ENCODE measurements at places on chromosomes 1 and 21.

- no peak for DNase-seq
These were observed 166.5 kb downstream of the TNR start for GRCh38 chr1:175576865-175577264.

DNA sequence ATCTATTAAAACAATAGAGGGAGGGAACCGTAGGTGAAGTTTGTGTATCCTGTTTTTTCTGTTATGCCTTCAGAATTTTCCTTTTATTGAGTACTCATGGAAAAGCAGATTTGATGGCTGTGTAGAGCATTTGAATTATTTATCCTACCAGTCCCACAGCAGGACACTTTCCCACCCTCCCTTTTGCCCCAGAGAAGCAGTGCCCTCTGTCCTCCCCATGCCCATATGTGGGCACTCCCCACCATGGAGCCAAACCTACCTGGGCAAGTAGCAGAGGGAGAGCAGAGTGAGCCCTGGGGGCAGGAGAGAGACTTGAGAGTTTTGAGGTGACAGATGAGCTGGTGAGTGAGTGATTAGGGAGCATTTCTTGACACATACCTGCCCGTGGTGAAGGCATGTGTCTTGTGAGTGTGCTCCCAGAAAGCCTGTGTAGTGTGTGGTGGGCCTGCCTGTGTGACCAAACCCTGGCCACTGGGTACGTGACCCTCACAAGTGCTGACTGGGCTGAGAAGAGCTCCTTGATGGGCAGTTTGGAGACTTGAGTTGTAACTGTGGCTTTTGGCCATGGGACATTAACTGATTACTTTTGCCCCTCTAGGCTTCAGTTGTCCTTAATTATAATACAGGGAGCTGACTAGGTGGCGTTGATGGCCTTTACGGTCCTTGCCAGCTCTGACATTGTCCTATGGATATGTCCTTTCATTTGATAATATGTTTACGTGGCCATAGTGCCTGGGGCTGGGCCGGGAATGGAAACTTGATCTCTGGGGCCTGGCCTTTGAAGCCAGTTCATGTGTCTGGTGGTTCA, 3.6 kb downstream of the PSEN2 start:
- DNase-seq = no peak

- no peak for DNase-seq
These were observed 110.9 kb downstream of the MRPS6 start for GRCh38 chr21:34184232-34184631.

DNA sequence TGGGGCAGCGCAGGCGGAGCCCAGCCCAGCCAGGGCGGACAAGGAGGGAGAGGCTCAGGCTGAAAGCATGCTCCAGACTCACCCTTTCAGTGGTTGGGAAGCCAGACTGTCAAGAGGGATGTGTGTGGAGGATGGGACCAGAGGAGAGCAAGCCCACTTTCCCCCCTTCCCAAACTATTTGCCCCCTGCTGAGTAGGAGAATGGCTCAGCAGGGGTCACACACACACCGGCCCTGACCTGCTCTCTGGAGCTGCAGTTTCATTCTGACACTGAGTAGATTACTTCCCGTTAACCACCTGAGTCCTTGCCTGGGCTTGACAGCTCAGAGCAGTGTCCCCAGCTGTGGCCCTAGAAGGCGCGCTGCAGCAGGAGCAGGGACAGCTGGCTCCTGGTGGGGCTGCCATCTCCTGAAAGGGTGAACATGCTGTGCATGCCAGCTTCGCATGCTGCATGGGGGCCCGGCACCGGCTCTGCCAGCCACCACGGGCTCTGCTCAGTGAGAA, 51.6 kb upstream of the CNTN2 start:
- DNase-seq = no peak

GRCh38 chr1:34100332-34100731, 64.7 kb downstream of the CSMD2 start:
- no peak for DNase-seq

- DNase-seq = no peak
These were observed 60.4 kb downstream of the IL12RB2 start for GRCh38 chr1:67368046-67368514.

- DNase-seq = no peak
These were observed 146.0 kb downstream of the MIS18A start for GRCh38 chr21:32132881-32133280.

- DNase-seq = no peak
These were observed 18.9 kb upstream of the VWA5B1 start for GRCh38 chr1:20271498-20272400.

- DNase-seq = no peak
These were observed 1136.7 kb upstream of the TMPRSS15 start for GRCh38 chr21:19540287-19540686.

- no peak for DNase-seq
These were observed 40.9 kb downstream of the FCRL3 start for GRCh38 chr1:157659576-157660247.

GRCh38 chr21:29316029-29316742, 17.5 kb downstream of the BACH1 start:
- DNase-seq = no peak

GRCh38 chr1:19010995-19011844, 54.7 kb upstream of the IFFO2 start:
- peak; percentile 99 for DNase-seq
